ENCODE measurements at places on chromosomes 12 and 14. TPM values are rescaled to one million over a fixed set of nuclear protein-coding genes. Genes with fewer than 3 reads are reported as not detected.
A peak's percentile ranks its signal among the peaks of the same experiment; 100 is the strongest.

DNA sequence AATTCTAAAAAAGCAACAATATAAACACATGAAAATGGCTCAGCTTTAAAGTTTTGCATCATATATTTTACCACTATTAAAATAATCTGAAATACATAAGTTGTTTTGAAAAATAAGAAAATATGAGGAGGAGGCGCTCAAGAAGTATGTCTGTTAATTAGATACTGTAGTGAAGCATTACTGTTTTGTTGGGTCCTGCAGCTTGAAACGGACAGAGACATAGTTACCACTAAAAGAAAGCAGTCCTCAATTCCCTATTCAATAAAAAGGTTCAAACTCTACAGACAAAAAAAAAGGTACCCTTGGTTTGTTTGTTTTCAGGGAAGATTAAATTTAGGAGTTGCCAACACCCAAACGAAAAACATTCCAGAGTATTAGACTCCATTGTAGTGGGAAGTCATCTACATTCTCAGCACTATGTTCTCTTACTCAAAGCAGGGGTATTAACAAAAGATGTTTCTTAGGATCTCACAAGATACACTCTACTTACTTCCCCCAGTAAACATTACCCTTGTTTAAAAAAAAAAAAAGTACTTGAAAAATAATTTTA lies 3.0 kb downstream of the PAWR start:
- no peak overlapping the region for H3K27ac ChIP-seq
- peak overlapping the region; percentile 73 for H3K4me3 ChIP-seq
- no peaks in the 10 kb centered on the region for H3K4me1 ChIP-seq
- no peaks in the 10 kb centered on the region for H3K36me3 ChIP-seq

- DNase-seq, result no peak
- peaks cover 2% of the 10 kb centered on the region for H3K27me3 ChIP-seq
- no peaks in the 10 kb centered on the region for H3K36me3 ChIP-seq
- H3K27ac ChIP-seq, result no peak overlapping the region
- H3K4me1 ChIP-seq, result no peaks in the 10 kb centered on the region
These were observed 155.2 kb upstream of the E2F7 start for GRCh38 chr12:77220586-77220985.

- no peaks in the 10 kb centered on the region for H3K36me3 ChIP-seq
- no peak overlapping the region for H3K27ac ChIP-seq
- no peaks in the 10 kb centered on the region for H3K27me3 ChIP-seq
- H3K4me3 ChIP-seq, result no peak overlapping the region
- no peak for DNase-seq
- H3K4me1 ChIP-seq, result no peaks in the 10 kb centered on the region
These were observed 100.3 kb downstream of the SLCO1A2 start for GRCh38 chr12:21234395-21234794.

DNA sequence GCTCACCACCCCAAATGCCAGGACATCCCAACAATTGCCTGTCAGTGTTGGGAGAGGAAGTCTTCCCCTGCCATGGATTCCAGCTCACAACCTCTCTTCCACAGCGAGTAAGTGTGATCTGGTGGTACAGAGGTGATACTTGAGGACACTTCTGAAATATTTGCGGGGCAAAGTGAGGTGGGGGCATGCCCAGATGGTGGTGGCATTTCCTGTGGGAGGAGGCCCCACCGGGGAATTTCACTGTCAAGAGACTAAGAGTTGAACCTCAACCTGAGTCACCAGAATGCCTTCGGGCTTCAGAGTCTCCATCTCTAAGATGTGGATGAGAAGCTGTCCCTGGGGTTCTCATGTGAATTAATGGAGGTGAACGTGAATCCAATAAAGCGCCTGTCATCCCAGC lies 122.3 kb upstream of the RFLNA start:
- H3K36me3 ChIP-seq, result no peaks in the 10 kb centered on the region
- peaks cover 9% of the 10 kb centered on the region for H3K4me1 ChIP-seq
- no peaks in the 10 kb centered on the region for H3K27me3 ChIP-seq
- H3K4me3 ChIP-seq, result no peak overlapping the region
- no peak overlapping the region for H3K27ac ChIP-seq
- DNase-seq, result no peak

DNA sequence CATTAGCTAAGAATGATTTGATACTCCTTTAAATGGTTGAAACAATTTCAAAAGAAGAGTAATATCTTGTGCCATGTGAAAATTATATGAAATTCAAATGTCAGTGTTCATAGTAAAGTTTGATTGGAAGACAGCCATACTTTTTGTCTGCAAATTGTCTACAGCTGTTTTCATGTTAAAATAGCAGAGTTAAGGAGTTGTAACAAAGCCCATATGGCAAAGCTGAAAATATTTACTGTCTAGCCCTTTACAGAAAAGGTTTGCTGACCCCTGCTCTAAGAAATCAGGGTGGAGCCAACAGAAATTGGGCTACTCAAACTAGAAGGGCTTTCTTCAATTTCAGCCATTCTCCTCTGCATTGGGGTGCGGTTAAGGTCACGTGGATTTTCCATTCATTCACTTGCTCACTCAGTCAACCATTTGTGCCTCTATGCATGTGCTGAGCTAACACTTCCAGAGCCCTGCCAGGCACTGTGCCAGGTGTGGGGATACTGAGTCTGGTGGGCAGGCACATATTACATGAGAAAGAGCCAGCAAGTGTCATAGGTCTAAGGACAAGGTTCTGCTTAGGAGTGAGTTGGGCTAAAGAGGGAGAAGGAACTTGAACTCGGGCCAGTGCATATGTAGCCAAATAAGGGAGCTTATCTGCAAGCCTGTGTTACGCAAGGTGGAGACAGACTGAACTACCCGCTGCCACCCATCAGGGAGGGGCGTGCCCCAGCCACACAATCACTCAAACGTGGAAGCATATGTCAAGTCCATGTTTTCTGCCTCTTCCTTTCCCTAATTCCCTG lies 139.8 kb upstream of the NOS1 start:
- H3K36me3 ChIP-seq, result no peaks in the 10 kb centered on the region
- H3K4me1 ChIP-seq, result peaks cover 4% of the 10 kb centered on the region
- H3K27ac ChIP-seq, result no peak overlapping the region

- no peak for DNase-seq
- H3K4me3 ChIP-seq, result no peak overlapping the region
- H3K27me3 ChIP-seq, result no peaks in the 10 kb centered on the region
- H3K27ac ChIP-seq, result no peak overlapping the region
- no peaks in the 10 kb centered on the region for H3K4me1 ChIP-seq
These were observed 39.2 kb upstream of the MAX start for GRCh38 chr14:65141523-65141922.

DNA sequence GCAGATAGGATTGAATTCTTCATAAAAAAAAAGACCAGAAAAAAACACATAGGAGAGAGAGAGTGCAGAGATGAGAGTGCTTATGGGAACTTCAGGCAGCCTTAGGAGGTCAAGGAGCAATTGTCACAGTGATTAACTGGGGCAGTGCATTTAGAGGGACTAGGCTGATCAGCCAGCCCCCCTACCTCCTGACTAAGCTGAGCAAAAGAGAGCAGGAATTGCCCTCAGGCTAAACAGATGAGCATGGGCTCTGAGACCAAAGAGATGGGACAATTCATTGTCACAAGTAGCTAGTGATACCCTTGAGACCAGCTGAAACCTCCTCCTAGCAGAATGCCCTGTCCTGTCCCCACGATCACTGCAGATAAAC lies 124.0 kb downstream of the BTG1 start:
- H3K4me1 ChIP-seq, result no peaks in the 10 kb centered on the region
- H3K27me3 ChIP-seq, result no peaks in the 10 kb centered on the region
- no peaks in the 10 kb centered on the region for H3K36me3 ChIP-seq
- no peak overlapping the region for H3K4me3 ChIP-seq
- DNase-seq, result no peak
- H3K27ac ChIP-seq, result no peak overlapping the region

- peaks cover 4% of the 10 kb centered on the region for H3K36me3 ChIP-seq
- H3K27me3 ChIP-seq, result no peaks in the 10 kb centered on the region
- no peak for DNase-seq
- H3K4me3 ChIP-seq, result no peak overlapping the region
- H3K27ac ChIP-seq, result no peak overlapping the region
These were observed 88.7 kb downstream of the TMTC1 start for GRCh38 chr12:29695026-29695425.

GRCh38 chr14:81205639-81206038 lies 15.1 kb downstream of the GTF2A1 start:
- peaks cover 3% of the 10 kb centered on the region for H3K36me3 ChIP-seq
- no peak for DNase-seq
- no peaks in the 10 kb centered on the region for H3K27me3 ChIP-seq
- peak overlapping the region; percentile 29 for H3K4me3 ChIP-seq

DNA sequence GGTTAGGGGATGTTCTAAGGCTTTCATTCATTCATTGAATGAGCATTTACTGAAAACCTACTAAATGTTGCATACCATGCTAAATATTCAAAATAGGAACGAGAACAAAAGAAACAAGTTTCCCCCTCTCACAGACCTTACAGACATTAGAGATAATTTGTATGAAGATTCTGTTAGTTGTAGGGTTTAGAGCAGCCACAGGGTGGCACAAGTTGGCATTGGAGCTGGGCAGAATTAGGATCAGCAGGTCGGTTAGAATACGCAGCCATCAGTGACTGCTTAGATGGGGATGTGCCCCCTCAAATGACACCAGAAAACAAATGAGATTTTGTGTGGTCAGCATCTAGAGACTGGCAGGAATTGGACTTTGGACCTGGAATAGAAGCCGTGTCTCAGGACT lies 166.3 kb upstream of the DAAM1 start:
- DNase-seq, result no peak
- H3K27ac ChIP-seq, result no peak overlapping the region
- no peak overlapping the region for H3K4me3 ChIP-seq

GRCh38 chr14:58776516-58776915 lies 138.8 kb downstream of the DACT1 start:
- H3K27me3 ChIP-seq, result no peaks in the 10 kb centered on the region
- H3K27ac ChIP-seq, result no peak overlapping the region
- no peak overlapping the region for H3K4me3 ChIP-seq
- H3K4me1 ChIP-seq, result no peaks in the 10 kb centered on the region

DNA sequence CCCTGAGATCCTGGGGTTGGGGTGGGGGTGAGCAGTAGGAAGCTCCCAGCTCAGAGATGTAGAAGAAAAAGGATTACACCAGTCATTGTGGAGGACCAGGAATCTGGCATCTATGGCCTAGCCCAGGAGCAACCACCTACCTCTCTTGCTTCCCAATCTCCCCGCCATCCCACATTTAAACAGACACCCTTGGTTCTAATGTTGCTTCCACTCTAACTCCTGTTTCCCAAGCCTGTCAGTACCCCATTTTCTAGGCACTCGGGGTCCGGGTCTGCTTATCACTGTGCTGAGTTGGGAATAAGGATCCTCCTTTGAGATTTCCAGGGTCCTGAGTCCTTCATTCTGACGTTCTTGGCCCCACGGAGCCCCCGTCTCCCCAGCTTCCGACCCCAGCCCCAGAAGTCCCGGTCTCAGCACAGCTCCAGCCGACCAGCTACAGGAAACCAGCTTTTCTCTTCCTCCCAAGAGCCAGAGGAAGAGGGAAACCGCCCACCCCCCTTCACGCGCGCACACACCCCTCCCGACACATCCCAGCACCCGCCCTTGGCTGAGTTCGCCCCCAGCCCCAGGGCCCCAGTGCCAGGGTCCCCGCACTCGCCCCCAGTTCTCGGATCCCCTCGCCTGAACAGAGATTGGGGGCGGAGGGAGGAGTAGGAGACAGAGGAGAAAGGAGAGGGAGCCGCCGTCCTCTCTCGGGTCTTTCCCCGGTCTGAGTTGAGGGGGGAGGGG lies 1.2 kb downstream of the ITGA5 start:
- no peaks in the 10 kb centered on the region for H3K36me3 ChIP-seq
- H3K27ac ChIP-seq, result peak overlapping the region; percentile 78
- DNase-seq, result no peak
- H3K4me3 ChIP-seq, result peak overlapping the region; percentile 83

DNA sequence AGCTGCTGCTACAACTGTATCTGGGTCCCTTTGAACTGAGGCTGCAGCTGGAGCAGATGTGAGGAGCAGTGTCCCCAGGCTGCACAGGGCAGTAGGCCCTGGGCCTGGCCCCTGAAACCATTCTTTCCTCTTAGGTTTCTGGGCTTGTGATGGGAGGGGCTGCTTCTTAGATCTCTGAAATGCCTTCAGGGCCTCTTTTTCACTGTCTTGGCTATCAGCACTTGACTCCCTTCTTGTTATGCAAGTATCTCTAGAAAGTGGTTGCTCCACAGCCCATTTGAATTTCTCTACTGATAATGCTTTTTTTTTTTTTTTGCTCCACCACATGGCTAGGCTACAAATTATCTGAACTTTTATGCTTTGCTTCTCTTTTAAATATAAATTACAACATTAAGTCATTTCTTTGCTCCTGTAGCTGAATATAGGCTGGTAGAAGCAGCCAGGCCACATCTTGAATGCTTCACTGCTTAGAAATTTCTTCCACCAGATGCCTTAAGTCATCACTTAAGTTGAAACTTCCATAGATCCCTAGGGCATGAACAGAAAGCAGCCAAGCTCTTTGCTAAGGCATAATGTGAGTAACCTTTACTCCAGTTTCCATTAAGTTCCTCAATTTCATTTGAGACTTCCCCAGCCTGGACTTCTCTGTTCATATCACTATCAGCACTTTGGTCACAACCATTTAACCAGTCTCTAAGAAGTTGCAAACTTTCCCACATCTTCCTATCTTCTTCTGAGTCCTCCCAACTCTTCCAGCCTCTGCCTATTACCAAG lies 41.1 kb downstream of the ACSM4 start:
- no peak overlapping the region for H3K27ac ChIP-seq
- H3K36me3 ChIP-seq, result no peaks in the 10 kb centered on the region
- no peak overlapping the region for H3K4me3 ChIP-seq
- no peaks in the 10 kb centered on the region for H3K27me3 ChIP-seq
- H3K4me1 ChIP-seq, result no peaks in the 10 kb centered on the region
- DNase-seq, result no peak

DNA sequence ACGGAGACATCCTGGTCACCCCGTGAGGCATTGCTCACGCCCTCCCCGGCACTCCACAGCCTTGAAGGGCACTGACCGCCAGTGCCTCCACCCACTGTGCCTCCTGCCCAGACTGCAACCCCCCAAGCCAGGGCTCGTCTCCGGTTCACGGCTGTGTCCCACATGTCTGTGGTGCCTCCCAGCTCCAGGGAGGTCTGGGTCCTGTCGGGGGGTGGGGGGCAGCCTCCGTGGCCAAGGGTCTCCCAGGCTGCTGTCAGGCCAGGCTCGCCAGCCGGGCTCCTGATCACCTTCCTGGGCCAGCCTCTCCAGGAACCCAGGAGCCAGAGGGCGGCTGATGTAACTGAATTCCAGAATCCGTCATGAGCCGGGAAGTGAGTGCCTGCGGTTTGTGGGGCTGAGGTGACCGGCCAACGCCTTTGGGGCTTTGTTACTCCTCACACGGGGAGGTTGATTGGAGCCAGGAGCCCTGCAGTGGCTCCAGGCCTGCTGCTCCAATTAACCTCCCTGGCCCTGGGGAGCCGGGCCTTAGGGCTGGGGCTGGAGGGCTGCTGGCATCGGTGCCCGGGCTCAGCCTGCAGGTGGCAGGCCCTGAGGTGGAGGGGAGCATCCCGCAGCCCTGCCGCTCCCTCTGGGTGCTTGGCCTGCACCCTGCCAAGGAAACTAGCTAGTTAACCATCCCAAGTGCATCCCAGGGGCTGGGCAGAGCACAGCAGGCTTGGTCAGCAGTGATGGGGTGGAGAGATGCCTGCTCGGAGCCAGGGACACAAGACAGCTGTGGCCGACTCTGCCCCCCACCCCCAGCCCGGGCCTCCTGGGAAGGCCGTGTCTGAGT lies 36.4 kb upstream of the FBRSL1 start:
- no peaks in the 10 kb centered on the region for H3K4me1 ChIP-seq
- H3K27ac ChIP-seq, result no peak overlapping the region
- H3K4me3 ChIP-seq, result no peak overlapping the region
- H3K36me3 ChIP-seq, result no peaks in the 10 kb centered on the region
- DNase-seq, result no peak

Gene CKAP4
- 8.0 TPM for polyA plus RNA-seq

Gene CDCA3
- 3.3 TPM for polyA plus RNA-seq

Gene FAM222A
- polyA plus RNA-seq, result 3.3 TPM

Gene ACTN1
- polyA plus RNA-seq, result 9.1 TPM

Gene FAM181A
- 0.32 TPM for polyA plus RNA-seq

Gene TAS2R13
- polyA plus RNA-seq, result not detected

Gene CISTR
- polyA plus RNA-seq, result not detected

Gene LPAR5
- polyA plus RNA-seq, result 0.20 TPM

All from psoas muscle (tissue), 8 donors.